ENCODE measurements at places on chromosomes 7 and 10.

DNA sequence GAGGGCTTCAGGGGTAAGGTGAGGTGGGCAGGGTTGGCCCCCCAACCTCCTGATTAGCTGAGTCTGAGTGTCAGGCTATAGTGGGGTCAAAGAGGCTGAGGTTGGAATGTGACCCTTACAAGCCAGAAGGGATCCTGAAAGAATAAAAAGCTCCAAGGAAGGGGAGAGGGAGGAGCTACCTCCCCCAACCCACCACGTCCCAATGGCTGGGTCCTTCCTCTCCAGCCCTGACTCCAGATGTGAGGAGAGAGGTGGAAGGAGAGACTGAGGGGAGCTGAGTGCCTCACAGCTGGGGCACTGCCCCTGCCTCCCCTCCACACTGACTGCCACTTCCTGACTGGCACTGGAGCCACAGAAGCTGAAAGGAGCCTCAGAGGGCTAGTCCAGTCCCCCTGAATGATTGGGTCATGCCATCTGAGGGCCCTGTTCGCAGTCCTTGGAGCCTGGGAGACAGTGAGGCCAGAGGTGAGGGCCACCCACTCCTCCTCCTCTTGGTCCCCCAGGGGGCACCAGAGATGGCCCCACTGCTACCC is 20.6 kb downstream of the IMPDH1 start:
- no peak for DNase-seq

GRCh38 chr7:41792120-41792519 is 89.2 kb upstream of the INHBA start:
- DNase-seq = no peak

GRCh38 chr7:154473360-154473759 is 421.2 kb downstream of the DPP6 start:
- no peak for DNase-seq

- DNase-seq = no peak
Measured at GRCh38 chr7:4267341-4268039, 414.6 kb upstream of the FOXK1 start.

GRCh38 chr10:72037266-72037665 is 51.1 kb downstream of the SPOCK2 start:
- DNase-seq = no peak

Measured in stimulated activated CD4-positive, alpha-beta T cell treated with anti-CD3 and anti-CD28 coated beads, Interleukin-1b, Interleukin-23, amount 100 ng/mL, for 24 hours (primary cell).